Fibroblast of mammary gland (primary cell): ENCODE measurements at places on chromosomes 6 and 20.

DNA sequence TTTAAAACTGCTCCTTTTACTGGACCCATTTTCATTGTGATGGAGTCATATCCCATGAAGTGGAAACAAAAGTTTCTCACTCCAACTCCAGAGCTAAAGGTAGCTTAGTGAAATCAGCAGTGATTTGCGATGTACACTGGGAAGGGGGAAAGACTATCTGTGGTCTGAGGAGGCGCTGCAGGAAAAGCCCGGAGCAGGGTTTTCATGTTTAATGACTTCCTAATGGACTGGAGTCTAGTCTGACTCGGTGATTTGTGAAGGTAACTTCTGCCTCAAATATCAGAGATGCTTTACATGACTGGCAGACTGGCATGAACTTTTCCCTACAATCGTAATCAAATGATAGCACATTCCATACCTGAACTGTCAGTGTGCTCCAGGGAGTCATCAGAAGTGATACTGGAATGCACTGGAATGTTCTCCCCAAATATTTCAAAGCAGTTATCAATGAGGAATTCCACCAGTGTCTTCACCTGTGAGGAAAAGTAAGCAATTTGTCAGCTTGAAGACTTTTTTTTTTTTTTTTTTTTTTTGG, 7.0 kb downstream of the TAGAP start:
- no peak for DNase-seq

DNA sequence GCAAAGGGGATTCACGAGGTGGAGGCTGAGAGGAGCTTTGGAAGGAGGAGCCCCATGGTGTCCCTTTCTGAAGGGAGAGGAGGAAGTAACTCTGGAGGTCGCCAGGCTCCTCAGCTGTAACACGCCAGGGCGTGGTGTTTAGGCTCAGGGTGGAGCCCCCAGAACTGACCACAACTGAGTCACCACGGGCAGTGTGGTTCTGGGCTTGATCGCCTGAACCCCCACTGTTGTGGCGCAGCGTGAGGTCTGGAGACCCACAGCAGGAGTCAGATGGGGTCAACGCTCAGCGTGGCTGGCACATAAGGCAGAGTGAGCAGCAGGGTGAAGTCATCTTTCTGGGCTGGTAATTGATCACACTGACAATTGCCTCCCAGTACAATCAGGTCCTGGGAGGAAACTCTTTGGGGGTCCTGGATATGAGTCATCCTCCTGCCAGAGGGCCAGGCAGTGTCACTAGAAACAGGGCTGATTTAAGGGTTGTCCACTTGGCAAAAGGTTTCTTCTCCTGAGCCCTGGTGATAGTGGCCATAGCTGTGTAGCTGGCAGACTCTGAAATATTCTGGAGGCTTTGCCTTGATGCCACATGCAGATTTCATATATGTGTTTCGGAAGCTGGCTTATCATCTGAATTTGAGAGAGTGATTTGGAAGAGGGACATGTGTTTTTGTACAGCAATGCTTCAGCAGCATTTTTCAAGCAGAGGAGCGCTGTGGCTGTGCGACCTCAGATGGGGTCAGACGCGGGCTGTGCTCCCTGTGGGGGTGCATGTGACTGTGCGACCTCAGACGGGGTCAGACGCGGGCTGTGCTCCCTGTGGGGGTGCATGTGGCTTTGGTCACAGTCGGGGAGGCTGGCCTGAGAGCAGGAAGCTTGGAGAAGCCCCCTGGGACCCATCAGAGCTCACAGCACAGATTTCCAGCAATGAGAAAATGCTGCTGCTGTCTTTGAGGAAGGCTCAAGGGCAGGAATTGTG, 50.0 kb downstream of the SYNJ2 start:
- DNase-seq: peak; percentile 99

GRCh38 chr6:154569156-154569862, 58.8 kb upstream of the CNKSR3 start:
- DNase-seq: no peak

DNA sequence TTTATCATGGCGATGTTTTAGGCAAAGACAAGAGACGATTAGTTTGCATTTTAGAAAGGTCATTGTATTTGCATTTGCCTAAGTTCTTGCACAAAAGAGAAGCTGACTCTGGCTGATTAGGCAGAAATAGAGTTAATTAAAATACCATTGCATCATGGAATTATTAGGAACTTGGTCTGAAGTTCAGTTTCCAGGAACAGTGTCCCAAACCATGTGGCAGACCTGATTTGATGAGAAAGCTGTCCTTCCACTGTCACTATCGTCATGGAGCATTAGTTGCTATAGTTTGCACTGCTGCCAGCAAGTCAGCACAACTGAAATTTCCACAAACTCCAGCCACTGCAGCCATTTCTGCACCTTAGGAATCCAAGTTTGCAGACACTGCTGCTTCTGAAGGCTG, 24.3 kb upstream of the MCUR1 start:
- no peak for DNase-seq

DNA sequence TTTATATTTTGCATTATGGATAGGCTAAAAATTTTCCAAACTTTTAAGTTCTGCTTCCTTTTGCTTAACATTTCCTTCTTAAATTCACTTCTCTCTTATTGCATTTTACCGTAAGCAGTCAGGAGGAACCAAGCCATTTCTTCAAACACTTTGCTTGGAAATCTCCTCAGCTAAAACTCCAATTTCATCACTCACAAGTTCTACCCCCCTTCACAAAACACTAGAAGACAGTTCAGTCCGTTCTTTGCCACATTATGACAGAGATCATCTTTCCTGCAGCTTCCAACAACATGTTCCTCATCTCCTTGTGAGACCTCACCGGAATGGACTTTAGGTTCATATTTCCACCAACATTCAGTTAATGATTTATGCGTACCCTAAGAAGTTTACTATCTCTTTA, 79.2 kb upstream of the LY86 start:
- no peak for DNase-seq

DNA sequence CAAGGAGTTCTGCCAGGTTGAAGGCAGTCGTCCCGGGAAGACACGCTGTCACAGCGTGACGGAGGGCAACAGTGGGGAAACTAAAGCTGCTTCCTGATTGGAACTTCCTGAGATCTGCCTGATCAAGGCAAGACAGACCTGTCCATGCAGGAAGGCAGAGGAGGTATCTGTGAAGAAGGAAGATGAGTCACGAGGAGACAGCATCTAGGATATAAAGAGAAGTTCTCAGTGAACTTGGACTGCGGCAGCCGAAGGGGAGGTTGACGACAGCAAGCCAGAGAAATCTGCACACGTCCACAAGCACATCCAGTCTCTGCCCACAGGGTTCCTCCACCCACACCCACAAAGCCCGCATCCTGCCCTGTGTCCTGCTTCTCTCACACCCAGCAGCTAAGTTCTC, 38.6 kb downstream of the PREP start:
- DNase-seq: peak; percentile 73

DNA sequence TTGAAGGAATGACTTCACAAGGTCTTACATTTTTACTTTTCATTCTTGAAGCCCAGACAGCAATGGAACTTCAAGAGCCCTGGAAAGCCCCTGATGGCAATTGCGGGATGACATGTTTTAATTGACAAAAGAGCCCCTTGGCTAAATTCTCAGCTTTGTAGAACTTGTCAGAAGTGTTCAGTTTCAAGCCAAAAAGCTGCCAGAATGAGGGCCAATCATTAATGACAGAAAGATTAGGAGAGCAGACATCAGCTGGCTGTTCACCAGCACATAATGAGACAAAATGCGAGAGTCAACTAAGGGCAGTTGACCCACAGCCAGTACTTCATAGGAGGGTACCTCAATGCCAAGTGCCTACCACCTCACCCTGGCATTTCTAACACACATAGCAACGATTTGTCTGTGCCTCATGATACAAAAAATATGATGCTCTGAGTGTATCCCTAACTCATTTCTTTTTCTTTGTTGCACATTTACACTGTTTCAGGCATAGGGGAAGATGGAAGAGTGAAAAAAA, 243.1 kb downstream of the MYLK4 start:
- no peak for DNase-seq
